ENCODE measurements at places on chromosomes 2 and 18. TPM values are rescaled to one million over a fixed set of nuclear protein-coding genes. Genes with fewer than 3 reads are reported as not detected.
A peak's percentile ranks its signal among the peaks of the same experiment; 100 is the strongest.

- no peaks in the 10 kb centered on the region for H3K36me3 ChIP-seq
- H3K27ac ChIP-seq = no peak overlapping the region
- H3K4me1 ChIP-seq = no peaks in the 10 kb centered on the region
- no peak overlapping the region for H3K4me3 ChIP-seq
These were observed 29.6 kb upstream of the LPIN1 start for GRCh38 chr2:11716689-11717321.

- no peak overlapping the region for H3K27ac ChIP-seq
- H3K4me3 ChIP-seq = no peak overlapping the region
- no peaks in the 10 kb centered on the region for H3K27me3 ChIP-seq
- no peaks in the 10 kb centered on the region for H3K36me3 ChIP-seq
These were observed 187.5 kb upstream of the DTNA start for GRCh38 chr18:34522603-34523002.

DNA sequence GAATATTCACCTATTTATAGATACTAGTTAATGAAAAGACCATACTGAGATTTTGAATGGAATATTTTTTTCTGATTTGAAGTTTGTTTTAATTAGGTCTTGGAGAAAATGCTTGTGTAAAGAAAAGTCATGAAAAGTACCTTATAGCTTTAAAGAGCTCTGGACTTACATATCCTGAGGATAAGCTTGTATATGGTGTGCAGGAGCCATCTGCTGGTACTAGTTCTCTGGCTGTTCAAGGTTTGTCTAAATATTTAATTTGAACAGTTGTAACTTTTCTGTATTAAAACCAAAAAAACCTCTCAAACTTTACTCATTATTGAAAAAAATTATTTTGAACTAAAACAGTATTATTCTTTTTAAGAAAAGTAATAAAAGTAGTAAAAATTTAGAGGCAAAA lies 50.1 kb downstream of the UBR3 start:
- peaks cover 3% of the 10 kb centered on the region for H3K36me3 ChIP-seq
- H3K4me3 ChIP-seq = no peak overlapping the region
- H3K27ac ChIP-seq = no peak overlapping the region

GRCh38 chr2:210527286-210527685 lies 29.1 kb upstream of the CPS1 start:
- H3K27ac ChIP-seq = no peak overlapping the region
- H3K36me3 ChIP-seq = no peaks in the 10 kb centered on the region
- no peak overlapping the region for H3K4me3 ChIP-seq
- H3K4me1 ChIP-seq = no peaks in the 10 kb centered on the region
- DNase-seq = no peak

GRCh38 chr2:26347286-26347865 lies 787 bp upstream of the ADGRF3 start:
- peak overlapping the region; percentile 83 for H3K4me3 ChIP-seq
- no peaks in the 10 kb centered on the region for H3K27me3 ChIP-seq
- no peaks in the 10 kb centered on the region for H3K36me3 ChIP-seq

DNA sequence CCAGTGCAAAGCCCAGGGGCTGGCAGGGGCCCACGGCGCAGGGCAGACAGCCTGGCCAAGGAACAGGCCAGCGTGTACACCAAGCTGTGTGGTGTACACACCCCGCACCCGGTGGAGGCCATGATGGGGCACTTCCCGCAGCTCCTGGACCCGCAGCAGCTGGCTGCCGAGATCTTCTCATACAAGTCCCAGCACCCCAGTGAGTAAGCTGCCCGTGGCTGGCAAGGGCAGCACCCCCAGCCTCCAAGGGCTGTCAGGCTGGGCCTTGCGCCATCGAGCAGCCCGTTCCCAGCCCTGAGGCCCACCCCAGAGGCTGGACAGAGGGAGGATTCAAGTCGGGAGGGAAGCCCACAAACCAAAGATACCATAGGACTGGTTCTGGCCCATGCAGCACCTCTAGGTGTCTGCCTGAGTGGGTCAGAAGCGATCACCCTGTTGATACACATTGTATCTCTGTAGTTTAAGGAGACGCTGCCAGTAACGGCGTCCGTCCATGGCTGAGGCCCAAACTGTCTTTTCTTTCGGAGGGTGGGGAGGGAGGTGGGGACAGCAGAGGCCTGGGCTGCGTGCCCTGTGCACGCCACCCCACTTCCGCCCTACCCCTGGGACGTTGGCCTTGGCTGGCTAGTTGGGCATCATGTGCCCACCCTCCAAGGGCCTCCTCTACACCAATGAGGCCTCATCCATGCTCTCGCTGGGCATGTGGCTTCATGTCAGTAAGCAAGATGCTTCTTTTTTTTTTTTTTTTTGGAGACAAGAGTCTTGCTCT lies 16.8 kb upstream of the MTERF4 start:
- no peaks in the 10 kb centered on the region for H3K4me1 ChIP-seq
- H3K36me3 ChIP-seq = no peaks in the 10 kb centered on the region

DNA sequence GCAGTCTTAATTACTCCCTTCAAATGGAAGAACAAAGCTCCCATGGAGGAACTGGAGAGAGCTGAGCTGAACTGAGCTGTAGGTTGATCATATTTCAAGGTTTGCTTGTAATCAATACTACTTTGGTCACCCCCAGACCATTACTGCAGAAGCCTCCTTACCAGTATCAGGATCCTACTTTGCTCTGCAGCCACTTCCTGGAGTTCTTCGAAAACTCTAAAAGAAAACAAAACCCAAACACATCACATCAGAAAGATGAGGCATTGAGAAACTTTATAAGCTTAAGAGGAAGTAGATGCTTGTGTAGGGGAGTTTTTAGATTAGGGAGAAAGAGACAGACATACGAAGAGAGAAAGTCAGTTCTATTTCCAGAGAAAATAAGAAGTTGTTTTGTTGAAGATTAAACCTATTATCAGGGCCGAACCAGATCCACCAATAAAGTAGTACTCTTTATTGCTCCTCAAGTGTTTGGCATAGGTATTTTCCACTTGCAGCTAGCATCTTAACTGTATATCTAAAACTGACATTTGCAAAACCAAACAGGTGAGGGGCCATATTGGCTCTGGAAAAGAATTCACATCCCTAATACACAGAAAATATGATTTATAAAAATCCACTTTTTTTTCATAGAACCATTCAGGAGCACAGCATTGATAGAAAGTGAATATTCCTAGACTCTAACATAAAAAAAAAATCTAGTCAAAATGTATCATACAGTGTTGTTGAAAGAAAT lies 166.9 kb upstream of the KLF7 start:
- no peaks in the 10 kb centered on the region for H3K4me1 ChIP-seq

DNA sequence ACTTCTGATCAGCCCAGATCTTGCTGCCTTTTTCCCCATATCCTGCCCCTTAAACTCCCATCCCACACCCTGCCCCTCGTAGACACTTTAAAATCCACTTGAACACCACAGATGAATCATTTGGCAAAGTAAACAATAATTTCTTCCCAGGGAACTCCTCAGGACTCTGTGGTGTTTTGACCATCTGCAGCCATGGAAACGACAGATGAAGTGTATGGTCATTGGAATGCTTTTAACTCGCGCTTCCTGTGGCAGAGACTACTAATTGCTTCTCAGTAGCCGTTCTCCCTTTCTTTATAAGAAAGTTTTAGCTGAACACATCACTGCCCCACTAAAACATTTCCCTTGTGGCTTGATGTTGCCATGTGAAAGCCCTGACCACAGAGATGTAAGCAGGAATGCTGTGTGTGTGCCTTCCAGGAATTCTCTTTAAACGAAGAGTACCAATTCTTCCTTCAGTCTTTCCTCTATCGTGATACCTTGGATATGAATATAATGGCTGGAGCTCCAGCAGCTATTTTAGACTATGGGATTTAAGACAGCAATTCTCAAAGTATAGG lies 92.7 kb upstream of the PARD3B start:
- peak; percentile 47 for DNase-seq
- no peaks in the 10 kb centered on the region for H3K36me3 ChIP-seq
- H3K4me3 ChIP-seq = no peak overlapping the region
- peak overlapping the region; percentile 30 for H3K27ac ChIP-seq
- no peaks in the 10 kb centered on the region for H3K4me1 ChIP-seq
- H3K27me3 ChIP-seq = no peaks in the 10 kb centered on the region

- no peak overlapping the region for H3K27ac ChIP-seq
- no peaks in the 10 kb centered on the region for H3K4me1 ChIP-seq
- no peaks in the 10 kb centered on the region for H3K36me3 ChIP-seq
- DNase-seq = peak; percentile 7
- no peaks in the 10 kb centered on the region for H3K27me3 ChIP-seq
These were observed 136.9 kb downstream of the CYP26B1 start for GRCh38 chr2:72010647-72011369.

- no peak for DNase-seq
- no peaks in the 10 kb centered on the region for H3K27me3 ChIP-seq
- H3K27ac ChIP-seq = no peak overlapping the region
- H3K4me1 ChIP-seq = no peaks in the 10 kb centered on the region
- H3K36me3 ChIP-seq = no peaks in the 10 kb centered on the region
These were observed 86.9 kb upstream of the ARL5A start for GRCh38 chr2:151914989-151915628.

DNA sequence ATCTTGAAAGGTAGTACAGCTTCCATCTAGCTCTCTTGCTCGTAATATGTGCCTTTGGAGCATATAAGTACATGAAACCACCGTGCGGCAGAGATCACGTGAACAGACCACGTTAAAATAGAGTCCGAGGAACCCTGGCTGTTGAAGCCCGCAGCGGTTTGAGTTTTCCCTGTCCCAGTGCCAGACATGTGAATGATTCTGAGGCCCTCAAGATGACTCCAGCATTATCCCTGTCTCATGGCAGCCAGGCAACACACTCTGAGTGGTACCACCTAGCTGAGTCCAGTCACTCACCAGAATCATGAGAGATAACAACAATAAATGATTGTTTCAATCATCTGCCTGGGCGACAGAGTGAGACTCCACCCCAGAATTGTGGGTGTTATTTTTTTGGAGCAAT lies 21.6 kb upstream of the AAK1 start:
- no peaks in the 10 kb centered on the region for H3K36me3 ChIP-seq
- H3K4me1 ChIP-seq = no peaks in the 10 kb centered on the region
- H3K4me3 ChIP-seq = no peak overlapping the region
- H3K27me3 ChIP-seq = no peaks in the 10 kb centered on the region
- H3K27ac ChIP-seq = no peak overlapping the region

DNA sequence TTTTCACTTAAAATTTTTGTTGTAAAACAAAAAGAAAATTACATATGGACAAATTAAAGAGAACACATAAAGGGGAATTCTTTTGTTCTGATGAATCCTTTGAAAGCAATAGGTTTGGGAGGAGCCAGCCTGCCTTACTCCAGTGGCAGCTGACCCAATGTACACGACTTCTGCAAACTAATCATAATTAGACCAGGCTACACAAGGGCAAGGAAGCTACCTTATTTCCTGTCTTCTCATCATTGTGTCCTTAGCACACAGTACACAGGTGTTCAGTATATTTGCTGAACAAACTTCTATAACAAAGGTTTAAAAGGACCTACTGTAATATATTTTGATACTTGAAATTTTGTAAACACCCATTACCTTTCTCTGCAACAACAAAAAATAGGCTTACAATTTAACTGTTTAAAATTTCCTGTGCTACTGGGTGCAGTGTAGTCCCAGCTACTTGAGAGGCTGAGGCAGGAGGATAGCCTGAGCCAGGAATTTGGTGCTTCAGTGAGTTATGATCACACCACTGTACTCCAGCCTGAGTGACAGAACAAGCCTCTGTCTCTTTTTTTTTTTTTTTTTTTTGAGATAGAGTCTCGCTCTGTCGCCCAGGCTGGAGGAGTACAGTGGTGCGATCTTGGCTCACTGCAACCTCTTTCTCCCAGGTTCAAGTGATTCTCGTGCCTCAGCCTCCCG lies 18.9 kb downstream of the KCNG3 start:
- H3K27me3 ChIP-seq = no peaks in the 10 kb centered on the region
- H3K4me3 ChIP-seq = no peak overlapping the region
- H3K4me1 ChIP-seq = no peaks in the 10 kb centered on the region
- H3K36me3 ChIP-seq = no peaks in the 10 kb centered on the region
- peak overlapping the region; percentile 15 for H3K27ac ChIP-seq
- DNase-seq = no peak

DNA sequence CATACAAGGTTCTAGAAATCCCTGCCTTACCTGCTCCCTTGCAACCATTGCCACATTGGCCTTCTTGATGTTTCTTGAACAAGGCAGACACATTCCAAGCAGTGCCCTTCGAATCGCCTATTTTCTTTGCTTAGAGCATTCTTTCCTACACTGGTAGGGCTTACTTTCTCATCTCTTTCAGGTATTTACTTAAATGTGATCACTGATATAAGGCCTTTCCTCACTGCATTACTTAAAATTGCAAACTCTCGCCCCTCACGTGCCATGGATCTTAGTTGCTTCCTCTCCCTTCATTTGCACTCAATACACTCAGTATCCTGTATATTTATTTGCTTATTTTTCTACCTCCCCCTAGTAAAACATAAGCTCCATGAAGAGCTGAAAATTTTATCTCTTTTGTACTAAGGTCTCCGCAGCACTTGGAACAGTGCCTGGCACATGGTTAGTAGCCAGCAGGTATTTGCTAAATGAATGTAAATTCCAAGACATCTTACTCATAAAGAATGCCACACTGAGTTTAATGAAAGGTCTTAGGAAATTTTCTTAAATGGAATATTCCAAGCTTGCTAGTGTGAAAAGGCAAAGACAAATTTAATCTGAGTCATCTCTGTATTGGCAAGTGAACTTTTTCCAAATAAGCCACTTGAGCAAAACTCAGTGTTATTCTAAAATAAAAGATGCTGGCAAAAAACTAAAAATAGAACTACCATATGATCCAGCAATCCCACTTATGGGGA lies 42.4 kb upstream of the FIGN start:
- H3K27ac ChIP-seq = no peak overlapping the region
- H3K27me3 ChIP-seq = no peaks in the 10 kb centered on the region
- no peak for DNase-seq
- no peak overlapping the region for H3K4me3 ChIP-seq
- H3K36me3 ChIP-seq = no peaks in the 10 kb centered on the region
- H3K4me1 ChIP-seq = no peaks in the 10 kb centered on the region

- no peaks in the 10 kb centered on the region for H3K4me1 ChIP-seq
- no peak for DNase-seq
- H3K4me3 ChIP-seq = no peak overlapping the region
- no peaks in the 10 kb centered on the region for H3K36me3 ChIP-seq
These were observed 79.2 kb upstream of the COL3A1 start for GRCh38 chr2:188894979-188895378.

- H3K36me3 ChIP-seq = no peaks in the 10 kb centered on the region
- no peak overlapping the region for H3K4me3 ChIP-seq
- no peak for DNase-seq
These were observed 156.6 kb upstream of the ID2 start for GRCh38 chr2:8525236-8525581.

GRCh38 chr2:164793529-164793928 lies 48.1 kb downstream of the COBLL1 start:
- no peaks in the 10 kb centered on the region for H3K36me3 ChIP-seq
- H3K27ac ChIP-seq = no peak overlapping the region
- H3K27me3 ChIP-seq = no peaks in the 10 kb centered on the region
- no peaks in the 10 kb centered on the region for H3K4me1 ChIP-seq

GRCh38 chr2:206031950-206032567 lies 53.9 kb downstream of the INO80D start:
- H3K36me3 ChIP-seq = no peaks in the 10 kb centered on the region
- no peak overlapping the region for H3K27ac ChIP-seq
- no peaks in the 10 kb centered on the region for H3K4me1 ChIP-seq
- no peaks in the 10 kb centered on the region for H3K27me3 ChIP-seq
- no peak overlapping the region for H3K4me3 ChIP-seq
- no peak for DNase-seq

The EML6 gene
- total RNA-seq = 2.5 TPM

The ABCB11 gene
- total RNA-seq = 0.74 TPM

The LHCGR gene
- not detected for total RNA-seq

The CGREF1 gene
- total RNA-seq = 3.1 TPM

The KCNK3 gene
- 1.5 TPM for total RNA-seq

The MAT2A gene
- total RNA-seq = 105 TPM

The ERMN gene
- total RNA-seq = 0.37 TPM

The REG3A gene
- total RNA-seq = 0.32 TPM

The ADAM23 gene
- 0.52 TPM for total RNA-seq

The DHX57 gene
- 14.7 TPM for total RNA-seq

Data from colonic mucosa (tissue), 4 donors.